ENCODE measurements at places on chromosomes 13 and 19. TPM values are rescaled to one million over a fixed set of nuclear protein-coding genes. Genes with fewer than 3 reads are reported as not detected.

TUBA3C gene
- polyA plus RNA-seq, result not detected

ERICH4 gene
- 5.6 TPM for polyA plus RNA-seq

GSX1 gene
- not detected for polyA plus RNA-seq

SH3GL1 gene
- polyA plus RNA-seq, result 82.5 TPM

KLF12 gene
- 30.5 TPM for polyA plus RNA-seq

ZNF134 gene
- 25.6 TPM for polyA plus RNA-seq

LAIR1 gene
- polyA plus RNA-seq, result 5.4 TPM

NCCRP1 gene
- 1.9 TPM for polyA plus RNA-seq

SPTBN4 gene
- 1.7 TPM for polyA plus RNA-seq

Data from right renal pelvis (tissue), 4 donors.